Stimulated activated CD8-positive, alpha-beta memory T cell treated with anti-CD3 and anti-CD28 coated beads, Interleukin-15, amount 100 ng/mL, for 24 hours (primary cell): ENCODE measurements at places on chromosomes 2 and 18.

DNA sequence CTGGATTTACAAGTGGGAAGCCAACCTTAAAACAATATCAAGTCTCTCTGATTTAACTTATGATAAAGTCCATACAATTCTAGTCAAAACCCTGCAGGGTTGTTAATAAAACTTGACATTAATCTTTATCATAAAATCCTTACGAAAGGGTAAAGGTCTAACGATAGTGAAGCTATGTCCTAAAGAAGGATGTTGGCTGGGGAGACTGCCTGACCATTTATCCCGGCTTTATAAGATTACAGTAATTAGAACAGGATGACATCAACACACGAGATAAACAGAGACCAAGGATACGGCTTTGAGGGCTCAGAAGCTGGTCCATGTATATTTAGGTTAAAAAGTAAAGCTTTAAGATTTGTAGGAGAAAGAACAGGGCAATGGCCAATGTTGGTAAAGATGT is 189.0 kb upstream of the COPS8 start:
- no peak for DNase-seq

GRCh38 chr2:29923110-29923721 is 1.8 kb upstream of the ALK start:
- no peak for DNase-seq

DNA sequence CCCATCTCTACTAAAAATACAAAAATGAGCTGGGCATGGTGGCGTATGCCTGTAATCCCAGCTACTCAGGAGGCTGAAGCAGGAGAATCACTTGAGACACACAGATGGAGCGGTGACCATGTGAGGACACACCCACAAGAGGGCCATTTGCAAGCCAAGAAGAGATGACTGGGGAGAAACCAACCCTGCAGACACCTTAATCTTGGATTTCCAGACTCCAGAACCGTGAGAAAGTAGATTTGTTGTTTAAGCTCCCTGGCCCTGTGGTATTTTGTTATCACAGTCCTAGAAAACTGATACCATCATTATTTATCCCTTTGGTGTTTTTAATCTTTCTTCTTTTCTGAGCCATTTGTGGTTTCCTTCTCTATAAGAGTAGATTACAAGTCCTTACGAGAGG is 88.6 kb upstream of the ID2 start:
- DNase-seq = no peak

GRCh38 chr2:196322973-196323810 is 151.8 kb upstream of the STK17B start:
- DNase-seq = no peak

GRCh38 chr2:199946836-199947235 is 8.5 kb downstream of the TYW5 start:
- no peak for DNase-seq

DNA sequence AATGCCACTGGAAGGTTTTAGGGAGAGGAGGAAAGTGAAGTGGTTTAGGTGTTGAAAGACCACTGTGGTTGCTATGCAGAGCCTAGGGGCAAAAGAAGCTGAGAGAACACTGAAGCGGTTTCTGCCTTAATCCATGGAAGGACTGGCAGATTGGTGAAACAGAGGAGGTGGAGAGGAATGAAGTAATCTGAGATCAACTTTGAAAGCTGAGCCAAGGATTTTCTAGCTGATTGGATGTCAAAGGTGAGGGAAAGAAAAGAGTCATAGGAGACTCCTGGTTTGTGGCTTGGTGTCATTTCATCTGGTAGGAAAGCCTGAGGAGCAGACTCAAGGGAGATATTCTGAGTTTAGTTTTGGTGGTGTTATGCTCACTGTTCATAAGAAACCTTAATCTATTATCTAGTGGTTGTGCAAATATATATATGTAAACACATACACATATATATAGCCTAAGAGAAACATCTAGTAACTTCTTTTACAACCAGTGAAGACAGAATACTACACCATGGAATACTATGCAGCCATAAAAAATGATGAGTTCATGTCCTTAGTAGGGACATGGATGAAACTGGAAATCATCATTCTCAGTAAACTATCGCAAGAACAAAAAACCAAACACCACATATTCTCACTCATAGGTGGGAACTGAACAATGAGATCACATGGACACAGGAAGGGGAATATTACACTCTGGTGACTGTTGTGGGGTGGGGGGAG is 134.1 kb upstream of the CREB1 start:
- DNase-seq = no peak

DNA sequence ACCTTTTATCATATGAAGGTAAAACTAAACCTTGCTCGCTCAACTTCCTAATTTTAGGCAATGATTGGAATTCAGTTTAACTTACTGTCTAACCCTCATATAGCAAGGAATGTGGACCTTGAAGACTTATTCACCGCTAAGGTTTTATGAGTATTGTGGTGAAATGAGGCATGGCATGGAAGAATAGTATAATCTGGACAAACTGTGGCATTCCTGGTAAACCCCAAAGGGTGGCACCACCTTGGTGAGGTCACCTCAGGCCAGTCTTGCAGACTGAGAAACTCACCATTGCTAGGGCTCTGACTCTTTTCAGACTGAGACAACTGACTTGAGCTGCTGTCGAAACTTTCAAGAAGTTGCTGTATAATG is 51.1 kb upstream of the EHBP1 start:
- DNase-seq = no peak

GRCh38 chr18:35491700-35492077 is 6.1 kb downstream of the INO80C start:
- DNase-seq = no peak
